Cardiac muscle cell (in vitro differentiated cells and primary cell): ENCODE measurements at places on chromosomes 2 and 18. TPM values are rescaled to one million over a fixed set of nuclear protein-coding genes. Genes with fewer than 3 reads are reported as not detected.
A peak's percentile ranks its signal among the peaks of the same experiment; 100 is the strongest.

The ZBTB7C gene
- 2.3 and 3.0 TPM in 2 replicates for polyA plus RNA-seq

DNA sequence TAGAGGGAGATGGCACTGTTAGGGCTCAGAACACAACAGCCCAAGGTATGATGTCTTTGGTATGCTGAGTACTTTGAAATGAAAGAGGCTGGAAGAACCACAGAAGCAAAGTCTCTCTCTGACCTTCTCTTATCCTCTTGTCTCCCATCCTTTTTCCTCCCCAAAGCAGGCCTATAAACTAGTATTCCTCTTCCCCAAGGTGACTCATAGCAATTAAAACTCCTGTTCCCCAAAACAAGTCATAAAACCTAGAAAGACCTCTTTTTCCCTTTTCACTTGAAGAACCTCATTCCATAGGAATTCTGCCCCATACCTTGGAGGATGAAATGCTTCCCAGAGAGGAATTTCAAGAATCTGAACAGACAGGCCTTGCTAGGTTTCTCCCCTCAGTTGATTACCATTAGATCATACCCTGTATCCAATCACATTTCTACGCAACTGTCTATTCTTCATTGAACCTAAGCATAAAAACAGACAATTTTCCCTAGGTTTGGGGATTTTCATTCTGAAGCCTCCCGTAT lies 25.7 kb downstream of the MDH1 start:
- DNase-seq = peak; percentile 25

The RAB31 gene
- polyA plus RNA-seq = 27.7 and 43.8 TPM in 2 replicates

GRCh38 chr2:160289126-160289525 lies 89.1 kb upstream of the ITGB6 start:
- no peak for DNase-seq

The OTOF gene
- polyA plus RNA-seq = 0.30 TPM in 1 of 2 replicates, not detected in the other

DNA sequence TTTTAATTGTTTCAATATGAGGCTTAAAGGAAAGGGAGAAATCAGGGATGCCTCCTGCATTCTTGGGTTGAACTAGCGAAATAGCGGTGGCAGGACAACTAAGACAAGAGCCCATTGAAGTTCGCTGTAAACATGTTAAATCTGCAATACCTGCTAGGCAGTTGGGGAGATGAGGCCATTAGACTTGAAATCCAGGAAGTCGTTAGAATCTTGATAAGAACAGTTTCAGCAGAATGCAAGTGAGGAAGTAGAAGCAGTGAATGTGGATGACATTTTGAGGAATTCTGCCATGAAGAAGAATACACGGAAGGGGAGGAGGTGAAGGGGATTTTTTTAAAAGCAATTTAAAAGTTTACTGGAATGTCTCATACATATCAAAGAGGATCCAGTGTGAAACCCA lies 109.7 kb downstream of the LPIN1 start:
- DNase-seq = no peak

GRCh38 chr2:27085673-27086089 lies 891 bp upstream of the KHK start:
- peak; percentile 72 for DNase-seq
